ENCODE measurements at places on chromosomes 1 and 21. TPM values are rescaled to one million over a fixed set of nuclear protein-coding genes. Genes with fewer than 3 reads are reported as not detected.

The PGM1 gene
- total RNA-seq, result 46.8 TPM

The ZNF691 gene
- total RNA-seq, result 14.2 TPM

The CRABP2 gene
- total RNA-seq, result 676 TPM

- H3K27me3 ChIP-seq, result peaks cover 23% of the 10 kb centered on the region
- no peaks in the 10 kb centered on the region for H3K36me3 ChIP-seq
- no peak overlapping the region for H3K4me3 ChIP-seq
- H3K4me1 ChIP-seq, result peaks cover 2% of the 10 kb centered on the region
Measured at GRCh38 chr1:7149080-7149838, 364.0 kb downstream of the CAMTA1 start.

DNA sequence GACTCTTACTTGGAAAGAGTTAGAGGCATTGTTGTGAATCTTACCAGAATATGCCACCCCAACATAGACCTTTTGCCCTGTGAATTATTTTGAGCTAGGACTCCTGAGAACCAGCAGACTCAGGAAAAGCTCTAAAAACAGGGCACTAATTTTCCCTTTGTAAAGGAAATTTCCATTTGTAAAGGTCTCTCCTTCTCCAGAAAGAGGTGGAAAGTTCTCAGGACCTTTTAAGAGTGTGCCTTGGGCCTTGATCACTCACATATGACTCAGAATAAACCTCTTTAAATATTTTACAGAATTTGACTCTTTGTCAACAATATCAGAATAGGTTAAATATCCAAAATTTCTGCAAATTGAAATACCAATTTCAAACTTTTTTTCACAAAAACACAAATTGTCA lies 721.8 kb upstream of the NCAM2 start:
- H3K4me1 ChIP-seq, result peaks cover 16% of the 10 kb centered on the region
- H3K4me3 ChIP-seq, result no peak overlapping the region
- no peak overlapping the region for H3K27ac ChIP-seq
- H3K36me3 ChIP-seq, result peaks cover 3% of the 10 kb centered on the region
